Epithelial cell of esophagus (primary cell): ENCODE measurements at places on chromosomes 7 and 10.

DNA sequence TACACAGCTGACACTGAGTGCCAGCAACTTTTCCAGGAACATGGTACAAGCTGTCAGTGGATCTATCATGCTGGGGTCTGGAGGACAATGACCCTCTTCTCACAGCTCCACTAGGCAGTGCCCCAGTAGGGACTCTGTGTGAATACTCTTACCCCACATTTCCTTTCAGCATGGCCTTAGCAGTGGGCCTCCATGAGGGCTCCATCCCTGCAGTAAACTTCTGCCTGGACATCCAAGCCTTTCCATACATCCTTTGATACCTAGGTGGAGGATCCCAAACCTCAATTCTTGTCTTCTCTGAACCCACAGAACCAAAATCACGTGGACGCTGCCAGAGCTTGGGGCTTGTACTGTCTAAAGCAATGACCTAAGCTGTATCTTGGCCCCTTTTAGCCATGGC, 116.8 kb downstream of the IQUB start:
- no peak for DNase-seq

DNA sequence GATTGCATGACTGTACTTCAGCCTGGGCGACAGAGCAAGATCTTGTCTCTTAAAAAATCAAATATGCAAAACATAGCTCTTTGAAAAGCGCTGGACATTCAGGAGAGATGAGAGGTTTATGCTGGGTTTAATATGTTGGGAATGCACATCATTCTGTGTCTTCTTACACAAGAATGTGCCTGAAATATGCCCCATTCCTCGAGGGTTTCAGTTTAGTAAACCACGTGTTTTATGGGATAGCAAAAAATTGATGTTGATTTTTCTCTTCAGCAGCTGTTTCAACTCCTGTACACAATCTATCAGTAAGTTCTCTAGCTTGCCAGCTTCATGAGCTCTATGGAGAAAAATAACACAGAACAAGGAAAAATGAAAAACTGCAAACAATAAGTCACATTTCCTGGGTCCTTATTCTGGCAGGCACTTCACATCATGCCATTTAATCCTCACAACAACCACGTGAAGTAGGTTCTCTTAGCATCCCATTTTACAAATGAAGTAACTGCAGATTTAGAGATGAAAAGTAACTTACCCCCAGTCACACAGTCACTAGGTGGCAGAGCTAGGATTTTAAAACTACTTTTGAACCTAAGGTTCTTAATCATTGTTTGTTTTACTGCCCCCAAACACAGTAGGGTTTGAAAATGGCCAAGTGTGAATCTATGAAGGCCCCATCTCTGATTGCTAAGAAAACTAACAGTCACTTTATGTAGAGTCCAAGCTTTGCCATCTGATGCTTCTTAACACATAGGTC, 423.6 kb downstream of the PHTF2 start:
- DNase-seq, result no peak

- no peak for DNase-seq
Measured at GRCh38 chr7:135247746-135248471, 14.3 kb downstream of the STRA8 start.

GRCh38 chr7:140744005-140744404, 47.5 kb downstream of the NDUFB2 start:
- DNase-seq, result no peak

DNA sequence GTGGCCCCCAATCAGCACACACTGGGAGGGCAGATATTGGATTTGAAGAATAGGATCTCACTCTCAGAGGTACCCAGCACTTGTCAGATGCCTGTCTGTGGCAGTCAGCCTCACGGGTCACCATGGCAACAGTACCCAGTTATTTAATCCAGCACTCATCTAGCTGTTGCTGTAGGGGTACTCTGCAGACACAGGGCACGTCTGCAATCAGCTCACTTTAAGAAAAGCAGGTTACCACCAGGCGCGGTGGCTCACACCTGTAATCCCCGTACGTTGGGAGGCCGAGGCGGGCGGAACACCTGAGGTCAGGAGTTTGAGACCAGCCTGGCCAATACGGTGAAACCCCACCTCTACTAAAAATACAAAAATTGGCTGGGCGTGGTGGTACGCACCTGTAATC, 11.9 kb downstream of the SFXN4 start:
- DNase-seq, result no peak

- DNase-seq, result no peak
Measured at GRCh38 chr10:79303631-79304478, 43.4 kb upstream of the PPIF start.

DNA sequence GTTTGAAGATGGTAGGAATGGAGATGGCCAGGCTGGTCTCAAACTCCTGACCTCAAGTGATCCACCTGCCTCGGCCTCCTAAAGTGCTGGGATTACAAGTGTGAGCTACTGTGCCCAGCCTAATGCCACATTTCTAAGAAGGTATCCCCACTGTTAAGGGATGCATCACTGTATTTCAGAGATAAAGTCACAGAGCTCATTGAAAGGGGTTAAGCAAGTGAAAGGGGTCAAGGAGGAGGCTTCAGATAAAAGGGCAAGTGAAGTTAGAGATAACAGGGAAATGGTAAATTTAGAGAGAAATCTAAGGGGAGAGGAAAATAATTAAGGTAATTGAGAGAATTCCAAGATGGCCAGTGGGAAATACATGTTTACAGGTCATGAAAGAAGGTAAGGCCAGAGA, 93.0 kb upstream of the SP4 start:
- no peak for DNase-seq

- peak; percentile 56 for DNase-seq
Measured at GRCh38 chr7:19121977-19122588, 4.6 kb upstream of the TWIST1 start.

GRCh38 chr10:35778306-35778705, 136.2 kb upstream of the FZD8 start:
- DNase-seq, result no peak

DNA sequence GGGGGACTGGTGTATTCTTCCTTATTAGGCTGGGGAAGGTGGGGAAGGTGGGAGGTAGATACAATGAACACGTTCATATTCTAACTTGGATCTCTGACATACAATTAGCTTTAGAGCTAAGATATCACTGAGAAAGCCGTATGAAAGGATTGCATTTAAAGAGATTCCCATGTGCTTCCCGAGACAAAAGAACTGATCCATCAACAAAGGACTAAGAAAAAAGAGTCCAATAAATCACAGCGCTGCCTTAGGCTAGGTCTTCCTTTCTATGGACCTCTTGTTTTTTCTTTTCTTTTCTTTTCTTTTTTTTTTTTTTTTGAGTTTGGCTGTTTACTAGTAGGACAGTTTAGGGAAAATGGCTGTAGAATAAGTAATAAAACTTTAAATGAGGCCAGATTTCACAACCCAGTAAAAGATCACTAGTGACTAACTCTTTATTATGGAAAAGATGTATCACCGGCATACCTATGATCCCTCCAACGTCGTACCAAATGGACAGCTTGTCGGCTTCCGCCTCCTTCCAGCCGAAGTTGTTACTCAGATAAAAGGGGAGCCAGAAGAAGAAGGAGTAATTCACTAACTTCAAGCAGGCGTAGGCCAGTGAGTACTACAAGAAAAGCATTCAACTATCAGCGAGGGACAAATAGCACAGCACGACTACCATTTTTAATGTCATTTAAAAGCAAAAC, 50.0 kb downstream of the SLC37A3 start:
- DNase-seq, result peak; percentile 62

DNA sequence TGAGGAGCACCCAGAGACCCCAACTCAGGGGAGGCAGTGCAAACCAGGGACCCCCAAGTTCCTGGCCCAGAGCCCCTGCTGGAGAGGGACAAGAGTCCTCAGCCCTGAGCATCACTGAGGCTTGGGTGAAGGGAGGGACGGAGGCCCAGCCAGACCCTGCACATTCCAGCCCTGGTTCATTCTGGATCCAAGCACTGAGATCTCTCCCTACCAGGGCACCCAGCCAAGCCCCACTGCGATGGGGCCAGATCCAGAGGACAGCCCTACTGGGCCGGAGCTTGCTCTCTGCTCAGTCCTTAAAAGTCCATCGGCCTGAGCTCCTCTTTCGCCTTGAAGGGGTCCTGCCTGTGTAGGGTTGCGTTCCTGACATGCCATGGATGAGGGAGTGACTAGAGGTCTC, 40.5 kb upstream of the RABGEF1 start:
- no peak for DNase-seq

DNA sequence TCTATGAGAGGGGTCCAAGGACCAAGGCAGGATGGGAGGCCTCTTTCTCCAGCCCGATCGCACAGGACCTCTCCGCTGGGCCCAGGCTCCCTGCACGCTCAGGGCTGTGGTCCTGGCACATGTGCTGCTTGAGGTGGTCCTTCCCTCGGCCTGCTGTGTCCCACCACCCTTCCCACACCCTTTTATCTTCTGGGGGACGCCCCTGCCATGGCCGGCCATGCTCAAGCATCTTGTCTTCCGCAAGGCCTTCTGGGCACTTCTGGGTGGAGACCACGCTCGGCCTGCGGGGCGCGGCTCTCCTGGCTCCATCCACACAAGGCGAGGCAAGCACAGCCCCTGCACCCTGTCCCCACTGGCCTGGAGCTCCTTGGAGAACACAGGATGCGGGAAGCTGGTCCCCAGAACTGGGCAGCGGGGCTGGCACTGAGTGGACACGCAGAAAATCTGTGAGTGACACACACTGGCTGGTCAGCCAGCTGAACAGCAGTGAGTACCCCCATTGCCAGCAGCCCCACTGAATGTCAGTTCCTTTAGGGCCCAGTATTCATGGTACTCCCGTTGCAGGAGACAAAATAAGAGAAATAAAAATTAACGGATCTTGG, 115.9 kb downstream of the TCERG1L start:
- DNase-seq, result no peak

DNA sequence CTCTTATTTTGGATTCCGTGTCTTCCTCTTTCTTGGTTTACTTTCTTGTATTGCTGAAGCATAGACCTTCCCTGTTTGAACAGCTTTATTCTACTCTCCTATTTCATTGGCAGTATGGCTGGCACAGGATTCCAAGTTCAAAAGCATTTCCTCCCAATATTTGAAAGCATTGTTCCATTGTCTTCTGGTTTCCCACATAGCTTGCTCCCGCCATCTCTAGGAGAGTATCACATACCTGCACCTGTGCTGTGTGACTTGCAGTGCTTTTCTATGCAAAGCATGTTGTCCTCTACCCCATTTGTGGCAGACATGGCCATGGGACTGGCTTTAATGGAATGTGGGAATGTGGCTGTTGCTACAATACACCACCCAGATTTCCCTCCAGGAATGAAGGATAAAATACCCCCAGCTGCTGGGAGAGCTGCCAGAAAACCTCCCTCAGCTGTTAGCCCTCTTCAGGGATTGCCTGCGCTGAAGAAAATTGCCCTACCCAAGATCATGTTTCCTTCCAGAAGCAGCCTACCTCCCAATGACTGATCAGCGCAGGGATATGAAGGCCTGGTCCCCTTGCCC, 6.9 kb upstream of the MYOF start:
- DNase-seq, result no peak

- peak; percentile 66 for DNase-seq
Measured at GRCh38 chr10:101217450-101218281, 11.6 kb downstream of the LBX1 start.

DNA sequence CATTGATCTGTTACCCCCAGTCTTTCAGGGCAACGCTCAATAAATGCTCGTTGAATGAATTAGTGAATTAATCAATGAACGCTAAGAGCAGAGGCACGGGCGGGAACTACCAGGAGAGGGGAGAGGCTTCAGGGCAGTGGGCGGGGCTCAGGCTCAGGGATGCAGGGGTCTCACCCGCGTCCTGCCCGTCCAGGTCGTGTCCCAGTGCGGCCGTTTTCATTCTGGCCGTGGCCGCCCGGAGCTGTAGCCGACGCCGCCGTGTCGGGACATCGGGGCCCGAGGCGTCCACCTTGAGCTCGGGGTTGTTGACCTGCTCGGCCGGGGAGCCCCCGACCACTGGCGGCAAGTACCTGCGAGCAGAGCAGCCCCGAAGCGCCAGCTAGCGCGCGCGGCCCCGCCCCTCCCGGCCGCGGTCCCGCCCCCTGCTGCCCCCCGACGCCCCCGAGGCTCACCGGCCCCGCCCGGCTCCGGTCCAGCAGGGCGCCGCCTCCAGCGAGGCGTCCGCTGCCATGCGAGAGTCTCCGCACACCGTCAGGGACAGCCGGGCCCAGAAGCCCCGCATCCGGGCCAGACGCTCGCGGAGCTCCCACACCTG, 2.8 kb upstream of the GAL3ST4 start:
- no peak for DNase-seq

GRCh38 chr7:28207486-28208158, 27.0 kb upstream of the JAZF1 start:
- DNase-seq, result peak; percentile 51

- DNase-seq, result peak; percentile 24
Measured at GRCh38 chr7:24419077-24419476, 135.1 kb downstream of the NPY start.

- DNase-seq, result no peak
Measured at GRCh38 chr7:39712751-39713150, 89.4 kb downstream of the RALA start.

DNA sequence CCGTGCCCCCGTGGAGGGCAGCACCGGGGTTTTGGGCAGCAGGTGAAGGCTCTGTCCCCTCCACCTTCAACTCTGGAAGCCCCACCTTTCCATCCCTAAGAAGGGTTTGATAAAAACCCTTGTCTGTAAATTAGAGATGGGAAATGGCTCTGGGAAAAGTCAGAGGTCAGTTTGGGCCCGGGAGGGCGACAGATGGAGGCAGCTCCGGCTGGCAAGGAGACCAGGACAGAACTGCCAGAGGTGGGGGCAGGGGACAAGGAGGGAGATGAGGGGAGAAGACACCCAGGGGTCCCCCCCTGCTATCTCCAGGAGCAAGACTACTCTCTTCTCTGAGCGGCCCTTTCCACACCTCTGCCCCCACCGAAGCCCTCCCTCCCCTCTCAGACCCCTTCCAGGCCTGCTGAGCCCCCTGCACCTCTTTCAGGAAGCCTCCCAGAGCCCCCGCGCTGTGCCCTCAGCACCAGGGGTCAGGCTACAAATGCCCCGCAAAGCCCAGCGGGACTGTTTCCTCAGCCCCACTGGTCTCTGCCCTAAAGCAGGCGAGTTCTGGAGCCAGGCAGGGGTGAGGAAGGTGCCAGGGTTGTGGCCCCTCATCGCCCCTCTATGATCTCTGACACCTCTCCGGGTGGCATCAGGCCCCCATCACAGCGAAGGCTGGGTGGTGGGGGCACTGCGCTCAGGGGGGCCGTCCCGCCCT, 980 bp upstream of the SH2B2 start:
- DNase-seq, result no peak

DNA sequence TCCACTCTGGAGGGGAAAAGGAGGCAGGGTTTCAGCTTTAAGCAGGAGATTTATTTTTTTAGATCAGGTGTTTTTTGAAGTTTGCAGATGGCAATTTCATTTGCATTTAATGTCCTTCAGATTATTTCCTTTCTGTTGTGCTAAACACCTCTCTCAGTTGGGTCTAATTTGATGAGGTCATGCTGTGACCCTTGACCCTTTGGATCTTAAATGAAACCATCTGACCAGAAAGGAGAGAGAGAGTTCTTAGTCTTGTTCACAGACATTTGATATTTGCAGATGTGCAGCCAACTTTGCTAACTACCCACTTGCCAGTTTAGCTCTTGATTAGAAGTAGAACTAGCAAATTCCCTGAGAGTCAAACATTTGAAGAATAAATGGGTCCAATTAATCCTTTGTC, 101.5 kb upstream of the RAB11FIP2 start:
- no peak for DNase-seq
